Hypothalamus (tissue), 51 donors: ENCODE measurements at places on chromosomes 2 and 18.

DNA sequence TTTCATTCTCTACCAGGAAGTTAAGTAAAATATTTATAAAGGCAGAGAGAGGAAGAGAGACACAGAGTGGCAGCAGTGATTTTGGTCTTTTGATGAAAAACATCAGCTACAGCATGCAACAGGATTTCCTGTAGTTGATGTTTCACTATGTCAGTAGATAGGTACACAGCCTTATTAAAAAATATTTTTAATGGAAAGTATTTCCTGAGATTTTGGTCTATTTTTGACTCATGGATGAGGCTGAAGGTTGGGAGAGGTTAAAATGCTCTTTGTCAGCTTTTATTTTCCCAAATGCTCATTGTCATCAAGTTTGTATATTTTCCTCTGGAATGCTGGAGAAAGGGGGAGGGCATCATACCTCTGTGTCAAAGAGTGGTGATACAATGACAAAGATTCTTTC is 1112.5 kb downstream of the CBLN2 start:
- no peak for DNase-seq

- DNase-seq = no peak
Measured at GRCh38 chr2:150554046-150554445, 66.6 kb upstream of the RND3 start.

DNA sequence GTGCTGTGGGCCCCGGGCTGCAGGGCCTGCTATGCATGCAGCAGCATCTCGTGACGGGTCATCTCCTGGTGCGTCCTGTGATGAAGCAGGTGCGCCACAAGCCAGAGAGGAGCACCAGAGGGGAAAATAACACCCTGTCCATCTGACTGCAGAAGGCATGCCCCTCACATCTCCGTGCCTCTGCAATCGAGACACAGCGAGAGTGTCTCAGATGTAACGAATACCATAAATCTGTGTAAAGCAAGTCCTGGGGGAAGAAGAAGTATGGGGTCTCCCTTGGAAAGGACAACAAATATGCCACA is 137.5 kb downstream of the PTGR3 start:
- DNase-seq = no peak

DNA sequence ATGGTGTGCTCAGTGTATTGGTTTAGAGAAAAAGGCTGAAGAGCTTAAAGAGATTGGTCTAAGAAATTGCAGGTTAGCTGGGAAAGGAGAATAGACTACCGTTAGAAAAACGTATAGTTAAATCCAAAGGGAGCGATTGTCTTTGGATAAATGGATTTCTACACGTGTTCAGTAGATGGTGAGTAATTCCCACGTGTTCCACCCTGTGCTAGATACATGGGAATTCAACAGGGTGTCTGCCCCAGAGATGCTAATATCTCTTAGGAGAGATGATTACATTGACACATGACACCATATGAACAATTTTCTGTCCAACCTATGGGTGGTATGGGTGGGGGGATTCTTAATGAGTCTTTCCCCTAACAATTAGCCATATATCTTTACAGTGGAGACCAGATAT is 99.8 kb downstream of the TDRD15 start:
- no peak for DNase-seq

DNA sequence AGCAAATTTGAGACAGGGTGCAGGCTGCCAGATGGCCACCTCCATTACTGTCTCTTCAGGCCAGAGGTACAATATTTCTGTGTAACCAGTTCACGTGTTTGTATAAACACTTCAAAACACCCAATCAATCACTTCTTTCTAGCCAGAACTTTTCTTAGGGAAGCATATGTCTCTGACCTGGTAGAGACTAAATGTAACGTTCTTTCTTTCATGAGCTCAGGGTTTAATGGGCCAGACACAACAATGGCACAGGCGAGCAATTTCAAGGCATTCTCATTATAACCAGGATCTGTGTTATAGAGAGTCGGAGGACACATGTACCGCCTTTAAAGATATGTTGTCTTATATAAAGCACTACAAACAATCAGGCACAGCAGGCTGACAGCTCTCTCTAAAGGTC is 1846.4 kb upstream of the PIK3C3 start:
- DNase-seq = no peak

- no peak for DNase-seq
Measured at GRCh38 chr18:35497027-35497369, 762 bp downstream of the INO80C start.

DNA sequence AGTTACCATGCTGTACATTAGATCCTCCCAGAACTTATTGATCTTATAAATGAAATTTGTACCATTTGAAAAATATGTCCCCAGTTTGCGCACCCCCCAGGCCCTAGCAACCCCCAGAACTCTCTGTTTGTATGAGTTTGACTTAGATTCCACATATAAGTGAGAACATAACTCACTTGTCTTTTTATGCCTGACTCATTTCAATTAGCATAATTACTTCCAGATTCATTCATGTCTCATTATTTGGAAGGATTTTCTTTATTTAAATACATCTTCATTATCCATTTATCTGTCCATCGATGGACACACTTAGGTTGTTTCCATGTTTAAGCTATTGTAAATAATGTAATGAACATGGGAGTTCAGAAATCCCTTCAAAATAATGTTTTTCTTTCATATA is 705.9 kb downstream of the CCDC85A start:
- no peak for DNase-seq
